ENCODE measurements at places on chromosomes 6 and 20.

- DNase-seq, result peak; percentile 37
Measured at GRCh38 chr6:7234547-7234946, 78.5 kb downstream of the SSR1 start.

DNA sequence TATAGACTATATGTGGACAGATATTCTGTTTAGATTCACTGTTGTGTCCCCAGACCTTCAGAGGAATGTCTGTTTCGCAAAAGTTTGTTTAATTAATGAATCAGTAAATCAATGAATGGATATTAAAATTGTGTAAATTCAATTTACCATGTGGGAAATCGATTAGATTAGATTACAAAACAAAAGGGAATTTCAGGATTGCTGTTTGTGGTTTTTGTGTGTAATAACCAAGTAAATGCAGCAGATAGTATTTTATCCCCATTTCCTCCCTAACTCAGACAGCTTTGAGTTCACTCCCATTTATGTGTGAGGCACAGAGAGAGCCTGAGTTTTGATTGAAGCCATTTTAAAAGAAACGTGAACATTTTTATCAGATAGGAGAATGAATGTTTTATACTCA, 214.8 kb downstream of the ADGB start:
- no peak for DNase-seq

DNA sequence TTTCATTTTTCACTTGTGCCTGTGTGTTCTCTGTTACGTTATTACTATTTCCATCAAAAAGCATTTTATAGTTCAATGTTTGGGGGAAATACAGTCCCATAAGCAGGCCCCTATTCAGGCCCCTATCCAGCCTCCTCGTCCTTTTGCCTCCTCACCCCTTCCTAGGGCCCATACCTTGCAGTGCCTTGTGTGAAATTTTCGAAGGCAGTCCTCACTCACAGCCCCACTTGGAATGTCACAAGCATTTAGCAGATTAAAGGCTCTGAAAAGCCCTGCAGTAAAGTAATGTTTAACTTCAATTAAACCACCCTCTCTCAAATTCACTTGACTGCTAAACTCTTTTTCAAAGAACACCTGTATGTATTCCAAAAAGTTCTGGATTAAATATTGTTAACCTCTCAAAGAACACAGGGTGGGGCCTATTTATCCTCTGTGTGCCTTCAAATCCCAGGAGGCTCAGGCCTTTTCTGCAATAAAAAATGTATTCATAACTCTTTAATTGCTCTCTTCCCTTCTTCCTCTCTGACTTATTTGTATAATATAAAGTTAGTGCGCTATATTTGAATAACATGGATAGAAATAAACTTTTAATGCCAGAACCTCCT, 202.5 kb downstream of the FOXA2 start:
- DNase-seq, result no peak

DNA sequence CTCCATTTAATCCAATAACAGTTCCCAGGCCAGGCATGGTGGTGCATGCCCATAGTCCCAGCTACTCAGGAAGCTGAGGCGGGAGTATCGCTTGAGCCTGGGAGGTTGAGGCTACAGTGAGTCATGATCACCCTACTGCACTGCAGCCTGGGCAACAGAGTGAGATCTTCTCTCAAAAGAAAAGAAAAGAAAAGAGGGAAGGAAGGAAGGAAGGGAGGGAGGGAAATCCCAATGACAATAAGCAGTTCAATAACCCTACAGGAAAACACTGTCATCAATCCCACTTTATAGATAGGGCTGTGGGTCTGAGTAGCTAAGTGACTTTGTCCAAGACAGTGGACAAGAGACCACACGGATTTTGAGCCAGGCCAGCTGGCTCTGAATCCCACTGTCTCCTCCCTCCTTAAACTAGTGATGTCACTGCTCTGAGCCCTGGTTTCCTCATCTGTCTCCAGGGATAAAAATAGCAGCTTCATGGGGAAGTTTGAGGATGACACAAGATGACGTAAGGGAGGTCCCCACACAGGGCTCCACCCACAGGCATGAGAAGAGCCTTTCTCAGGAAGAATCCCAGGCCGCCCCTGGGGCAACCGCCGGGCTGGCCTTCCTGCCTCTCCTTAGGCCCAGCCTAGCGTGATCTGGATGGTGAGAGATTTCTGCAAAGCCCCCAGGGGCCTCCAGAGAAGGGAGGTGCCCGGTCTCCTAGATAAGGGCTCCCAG, 7.2 kb upstream of the TRIB3 start:
- DNase-seq, result peak; percentile 89

GRCh38 chr20:41607791-41608190, 10.4 kb downstream of the CHD6 start:
- no peak for DNase-seq

DNA sequence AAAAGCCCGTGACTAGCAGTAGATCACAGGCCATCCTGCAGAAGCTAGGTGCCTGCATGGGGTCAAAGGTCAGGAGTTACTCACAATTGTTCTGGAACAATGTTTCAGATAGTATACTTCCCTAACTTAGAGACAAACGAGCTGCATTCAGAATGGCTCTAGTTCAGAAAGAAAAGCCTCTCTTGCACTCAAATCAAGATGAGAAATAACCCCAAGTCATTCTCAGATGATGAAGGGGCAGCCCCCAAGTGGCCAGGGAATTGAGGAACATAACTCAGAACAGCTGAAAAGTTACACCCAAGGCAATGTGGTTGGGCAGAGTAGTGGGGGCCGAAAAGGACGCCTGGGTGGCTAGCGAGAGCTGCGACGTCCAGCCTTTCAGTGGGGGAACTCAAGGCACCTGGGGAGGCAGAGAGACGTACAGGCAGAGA, 27.8 kb downstream of the FYN start:
- no peak for DNase-seq

DNA sequence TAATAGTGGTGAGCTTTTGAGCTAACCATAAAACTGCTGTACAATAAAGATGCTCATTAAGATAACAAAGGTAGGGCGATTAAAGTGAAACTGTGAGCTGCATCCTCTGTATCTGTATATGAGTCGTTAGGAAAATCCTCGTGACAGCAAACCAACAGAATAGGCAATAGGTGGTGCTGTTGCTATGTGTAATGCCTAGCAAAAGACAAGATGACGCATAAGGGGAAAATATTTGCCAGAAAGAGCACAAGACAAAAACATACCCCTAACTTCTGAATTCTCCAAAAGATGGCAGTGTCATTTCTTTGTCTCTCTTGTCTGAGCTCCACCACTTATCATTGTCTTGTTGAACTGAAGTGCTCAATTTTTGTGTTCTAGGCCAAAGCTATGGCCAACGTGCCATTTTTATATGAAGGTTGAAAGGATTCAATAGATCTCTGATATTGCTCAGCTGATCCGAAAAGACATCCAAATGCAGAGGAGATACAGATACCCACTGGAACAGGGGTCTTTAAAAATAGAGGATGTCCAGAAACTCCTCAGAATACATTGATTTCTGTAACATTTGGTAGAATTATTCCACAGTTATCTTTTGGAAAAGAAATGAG, 56.3 kb upstream of the ANKEF1 start:
- peak; percentile 90 for DNase-seq

- DNase-seq, result no peak
Measured at GRCh38 chr6:81486234-81486633, 266.2 kb downstream of the TENT5A start.

DNA sequence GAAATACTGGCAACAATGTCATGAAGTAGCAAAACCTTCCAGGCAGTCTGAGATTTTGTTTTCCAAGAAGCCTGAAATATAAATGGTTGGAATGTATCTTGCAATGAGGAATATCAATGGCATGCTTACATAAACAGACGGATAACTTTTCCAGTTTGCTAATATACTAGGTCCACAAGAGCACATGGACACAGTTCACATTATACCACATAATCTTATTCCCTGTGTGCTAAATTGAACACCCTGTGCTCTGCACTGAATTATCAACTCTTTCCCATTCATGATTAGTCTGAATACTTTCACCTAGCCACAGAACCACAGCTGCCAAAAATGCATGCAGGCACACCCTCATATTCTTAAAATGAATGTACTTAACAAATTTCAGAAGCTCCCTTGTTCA, 274.3 kb downstream of the COL12A1 start:
- DNase-seq, result peak; percentile 20

GRCh38 chr20:38640521-38640920, 38.9 kb downstream of the ARHGAP40 start:
- DNase-seq, result no peak

DNA sequence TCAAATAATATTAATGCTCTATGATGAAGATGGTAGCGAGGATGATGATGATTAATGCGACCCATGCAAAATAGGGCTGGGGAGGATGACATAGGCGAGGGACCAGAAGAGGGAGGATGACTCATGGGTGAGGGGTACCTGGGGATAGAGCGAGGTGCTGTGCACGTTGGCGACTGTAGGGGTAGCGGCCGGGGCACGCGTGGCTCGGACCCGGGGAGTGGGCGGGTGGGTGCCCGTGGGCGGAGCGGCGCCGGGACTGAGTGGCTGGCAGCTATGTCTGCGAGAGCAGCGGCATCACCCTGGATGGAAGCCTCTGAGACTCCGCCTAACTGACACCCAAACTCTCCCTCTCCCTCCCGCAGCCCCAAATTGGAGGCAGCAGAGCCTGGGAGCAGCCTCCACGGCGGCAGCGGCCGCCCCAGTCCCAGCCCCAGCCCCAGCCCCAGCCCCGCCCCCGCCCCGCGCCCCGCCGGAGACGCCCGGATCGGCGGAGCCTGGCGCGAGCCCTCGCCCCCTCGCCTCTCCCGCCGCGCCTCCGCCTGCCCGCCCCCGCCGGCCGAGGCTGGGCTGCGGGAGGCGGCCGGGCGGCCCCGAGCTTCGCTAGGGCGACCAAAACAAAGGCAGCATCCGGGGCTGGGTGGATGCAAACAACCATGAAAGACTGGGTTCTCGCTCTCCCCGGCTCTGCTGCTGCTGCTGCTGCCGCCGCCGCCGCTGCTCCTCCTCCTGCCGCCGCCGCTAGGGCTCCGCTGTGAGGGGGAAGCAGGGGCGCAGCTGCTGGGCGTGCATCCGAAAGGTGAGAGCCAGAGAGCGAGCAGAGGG, at the start of gene RIMS1:
Gene RIMS1 (plus strand): TSS at position 367 of the 822 bp plus-strand sequence. CDS start 474 bp downstream, outside the sequence.
- DNase-seq, result no peak

Data from epithelial cell of esophagus (primary cell).